ENCODE measurements at places on chromosomes 5 and 9.

- no peak for DNase-seq
These were observed 338 bp downstream of the ABHD17B start for GRCh38 chr9:71910650-71911060.

DNA sequence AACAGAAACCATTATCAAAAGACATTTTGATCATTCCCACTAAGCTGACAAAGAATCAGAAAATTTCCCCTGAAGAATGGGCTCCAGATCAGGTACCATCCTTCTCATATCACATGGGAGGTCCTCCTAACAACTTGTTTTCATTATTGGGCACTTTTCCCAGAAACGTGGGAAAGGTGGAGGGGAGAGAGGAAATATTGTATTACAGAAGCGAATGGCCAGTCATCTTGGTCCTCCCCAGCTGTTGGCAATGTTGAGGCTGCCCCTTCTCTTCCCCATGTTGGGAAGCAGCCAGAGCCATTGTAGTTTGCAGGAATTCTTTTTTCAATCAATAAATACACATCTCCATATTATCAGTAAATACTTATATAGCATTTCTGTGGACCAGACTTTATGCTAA lies 126.2 kb upstream of the ZNF608 start:
- DNase-seq, result no peak

DNA sequence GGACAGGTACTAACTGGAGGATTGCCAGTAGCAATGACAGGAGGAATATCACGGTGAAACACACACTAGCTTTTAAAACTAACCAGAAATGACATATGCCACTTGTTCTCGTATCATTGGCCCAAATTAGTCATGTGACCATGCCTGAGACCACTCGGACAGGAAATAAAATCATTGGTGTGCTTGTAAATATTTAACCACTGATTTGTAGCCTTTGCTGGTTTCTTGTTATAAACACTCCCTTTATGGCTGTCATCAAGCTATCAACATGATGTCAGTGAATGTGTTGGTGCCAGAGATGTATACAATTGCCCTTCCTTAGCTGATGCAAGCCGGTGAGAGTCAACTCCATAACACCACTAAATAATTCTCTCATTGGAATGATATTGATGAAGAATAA lies 123.7 kb upstream of the ANKH start:
- DNase-seq, result no peak

GRCh38 chr5:77218263-77218662 lies 7.8 kb downstream of the PDE8B start:
- peak; percentile 3 for DNase-seq

DNA sequence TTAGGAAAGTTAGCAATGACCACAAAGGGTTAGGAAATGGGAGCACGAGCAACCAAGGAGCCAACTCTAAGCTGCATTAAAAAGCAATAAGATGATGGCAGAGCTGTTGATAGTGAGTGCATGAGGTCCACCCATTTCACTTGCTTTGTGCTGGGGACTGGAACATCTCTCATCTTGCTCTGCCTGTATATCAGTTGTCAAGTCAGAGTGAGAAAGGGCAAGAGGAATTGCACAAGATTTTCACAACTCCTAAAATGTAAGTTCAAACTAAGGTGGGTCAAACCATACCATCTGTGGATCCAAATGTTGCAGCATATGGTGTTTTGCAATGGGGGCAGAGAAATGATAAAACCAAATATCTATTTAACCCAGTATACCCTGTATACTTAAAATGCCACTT lies 2.8 kb upstream of the ESM1 start:
- DNase-seq, result no peak

GRCh38 chr9:37353791-37354190 lies 68.7 kb upstream of the GRHPR start:
- DNase-seq, result no peak

GRCh38 chr5:94551858-94552257 lies 66.5 kb downstream of the KIAA0825 start:
- no peak for DNase-seq

- DNase-seq, result no peak
These were observed 209.3 kb downstream of the DAB2IP start for GRCh38 chr9:121860744-121861143.

DNA sequence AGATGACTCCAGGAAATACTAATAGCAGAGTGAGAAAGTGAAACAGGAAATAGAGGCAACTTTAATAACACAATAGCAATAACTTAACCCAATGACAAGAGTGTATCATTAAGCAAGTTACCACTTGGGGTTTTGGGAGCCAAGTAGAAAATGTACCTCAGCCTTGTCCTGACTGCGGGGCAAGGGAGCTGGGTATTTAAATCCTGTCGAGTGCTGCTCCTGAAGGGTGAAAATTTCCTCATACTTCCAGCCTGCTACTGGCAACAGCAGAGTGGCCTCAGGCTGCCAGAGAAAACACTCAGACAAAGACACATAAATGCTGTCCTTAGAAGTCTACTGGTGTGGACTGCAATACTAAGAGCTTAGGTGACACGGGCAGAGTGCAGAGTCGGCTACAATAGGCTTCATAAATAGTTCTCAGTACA lies 112.5 kb upstream of the EMB start:
- no peak for DNase-seq

GRCh38 chr5:113546703-113547183 lies 33.2 kb downstream of the YTHDC2 start:
- DNase-seq, result no peak

- no peak for DNase-seq
These were observed 576.1 kb downstream of the CDH12 start for GRCh38 chr5:22277006-22277405.

DNA sequence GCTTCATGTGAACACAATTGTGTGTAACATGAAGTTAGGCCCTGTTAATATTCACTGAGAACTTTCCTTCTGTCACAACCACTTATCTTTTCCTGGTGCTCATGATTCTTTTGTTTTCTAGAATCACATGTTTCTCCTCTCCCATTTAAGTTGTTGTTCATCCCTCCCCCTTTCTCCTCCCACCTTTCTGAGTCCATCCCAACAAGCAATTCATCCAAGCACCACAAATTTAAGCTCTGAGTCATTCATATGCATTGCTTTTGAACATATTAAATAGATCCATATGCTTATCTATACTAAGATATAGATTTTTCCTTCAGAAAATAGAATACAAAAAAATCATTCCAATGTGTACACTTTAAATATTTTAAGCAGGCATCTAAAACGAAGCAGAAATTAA lies 75.2 kb upstream of the NFIB start:
- DNase-seq, result no peak

GRCh38 chr5:177538876-177539275 lies 15.5 kb downstream of the FAM193B start:
- DNase-seq, result no peak

GRCh38 chr9:76412638-76413037 lies 18.4 kb upstream of the RFK start:
- no peak for DNase-seq

- no peak for DNase-seq
These were observed 50.2 kb downstream of the TIMD4 start for GRCh38 chr5:156912869-156913268.

DNA sequence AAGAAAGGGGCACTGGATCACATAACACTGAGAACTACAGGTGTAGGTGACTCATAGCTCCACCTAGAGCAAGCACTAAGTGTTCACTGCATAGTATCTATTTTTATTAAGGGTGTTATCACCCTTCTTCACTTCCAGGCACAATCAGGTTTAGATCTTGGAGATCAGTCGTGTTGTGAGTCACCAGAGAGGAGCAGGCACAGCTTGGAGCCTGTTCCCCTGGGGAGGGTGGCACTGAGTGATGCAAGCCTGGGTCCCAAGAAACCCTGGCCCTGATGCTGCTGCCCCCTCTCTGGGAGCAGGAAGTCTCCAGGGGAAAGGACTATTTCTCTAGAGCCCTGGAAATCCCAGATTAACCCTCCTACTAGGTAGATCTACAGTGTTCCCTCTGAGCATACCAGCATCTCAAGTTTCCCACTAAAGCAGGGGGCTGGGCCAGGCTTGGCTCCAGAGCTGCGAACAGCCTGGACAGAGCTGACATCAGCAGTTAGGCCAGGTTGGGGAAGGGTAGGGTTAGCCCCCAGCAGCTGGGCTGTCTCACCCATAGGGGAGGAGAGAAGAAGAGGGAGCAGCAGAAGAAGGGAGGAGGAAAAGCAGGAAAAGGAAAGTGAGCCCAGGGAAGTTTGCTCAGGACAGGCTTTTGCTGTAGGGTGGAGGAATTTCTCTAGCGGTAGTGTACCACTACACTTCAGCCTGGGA lies 28.1 kb upstream of the SPINK4 start:
- DNase-seq, result no peak

- no peak for DNase-seq
These were observed 247.9 kb downstream of the BNC2 start for GRCh38 chr9:16622541-16622940.

DNA sequence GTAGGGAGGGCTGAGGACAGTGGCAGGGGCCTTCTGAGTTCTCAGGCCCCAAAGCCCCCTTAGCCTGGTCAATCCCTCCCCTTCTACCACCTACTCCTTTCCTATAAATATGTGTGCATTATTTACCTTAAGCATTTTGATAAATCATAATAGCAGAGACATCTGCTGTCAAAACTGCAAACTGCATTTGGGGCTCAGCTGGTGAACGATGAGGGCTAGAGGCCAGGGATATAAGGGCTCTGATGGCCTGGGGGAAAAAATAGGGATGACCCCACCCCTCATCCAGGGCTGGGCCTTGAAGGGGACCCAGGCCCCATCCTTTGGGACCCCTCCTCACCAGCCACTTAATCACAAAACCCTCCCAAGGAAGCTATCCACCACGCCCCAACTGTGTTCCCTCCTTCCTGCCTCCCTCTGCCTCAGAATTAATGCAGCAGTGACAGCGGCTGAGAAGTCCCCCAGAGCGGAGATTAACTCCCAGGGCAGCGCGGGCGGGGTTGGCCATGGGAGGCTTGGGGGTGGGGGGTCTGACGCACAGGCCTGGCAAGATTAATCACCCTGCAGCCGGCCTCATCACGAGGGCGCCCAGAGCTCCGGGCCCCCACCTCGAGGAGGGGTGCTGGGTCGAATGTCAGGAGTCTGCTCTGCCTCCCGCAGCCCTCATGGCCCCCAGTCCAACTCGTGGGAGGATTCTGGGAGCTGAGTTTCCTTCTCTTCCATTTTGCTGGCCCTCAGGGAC lies 42.1 kb downstream of the CXXC5 start:
- DNase-seq, result peak; percentile 69

DNA sequence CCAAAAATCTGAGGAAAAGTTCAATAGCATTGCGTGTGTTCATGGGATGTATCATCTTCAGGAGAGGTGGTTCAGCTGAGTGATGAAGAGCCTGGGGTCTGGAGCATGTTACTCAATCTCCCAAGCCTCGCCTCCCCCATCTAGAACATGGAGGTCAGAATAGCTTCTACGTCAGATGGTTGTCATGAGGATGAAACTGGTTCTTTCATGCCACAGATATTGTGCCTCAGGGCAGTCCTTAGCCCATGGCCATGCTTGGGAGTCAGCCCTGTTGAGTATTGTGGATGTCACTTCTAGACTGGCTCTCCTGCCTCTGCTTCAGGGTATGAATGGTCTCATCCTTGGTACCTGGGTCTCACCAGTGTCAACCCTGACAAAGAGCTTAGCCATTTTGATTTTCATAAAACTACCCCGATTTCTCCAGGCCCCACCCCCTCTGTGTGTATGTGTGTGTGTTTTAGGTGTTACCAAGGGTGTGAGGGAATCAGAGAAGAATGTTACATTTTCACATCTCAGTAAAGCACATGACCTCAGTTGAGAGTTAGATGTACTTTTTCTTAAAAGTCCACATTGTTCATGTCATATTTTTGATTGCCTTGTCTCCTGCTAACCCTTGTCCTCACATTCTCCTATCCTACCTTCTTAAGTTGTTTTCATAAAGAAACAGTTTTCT lies 97.8 kb upstream of the CD180 start:
- DNase-seq, result no peak

DNA sequence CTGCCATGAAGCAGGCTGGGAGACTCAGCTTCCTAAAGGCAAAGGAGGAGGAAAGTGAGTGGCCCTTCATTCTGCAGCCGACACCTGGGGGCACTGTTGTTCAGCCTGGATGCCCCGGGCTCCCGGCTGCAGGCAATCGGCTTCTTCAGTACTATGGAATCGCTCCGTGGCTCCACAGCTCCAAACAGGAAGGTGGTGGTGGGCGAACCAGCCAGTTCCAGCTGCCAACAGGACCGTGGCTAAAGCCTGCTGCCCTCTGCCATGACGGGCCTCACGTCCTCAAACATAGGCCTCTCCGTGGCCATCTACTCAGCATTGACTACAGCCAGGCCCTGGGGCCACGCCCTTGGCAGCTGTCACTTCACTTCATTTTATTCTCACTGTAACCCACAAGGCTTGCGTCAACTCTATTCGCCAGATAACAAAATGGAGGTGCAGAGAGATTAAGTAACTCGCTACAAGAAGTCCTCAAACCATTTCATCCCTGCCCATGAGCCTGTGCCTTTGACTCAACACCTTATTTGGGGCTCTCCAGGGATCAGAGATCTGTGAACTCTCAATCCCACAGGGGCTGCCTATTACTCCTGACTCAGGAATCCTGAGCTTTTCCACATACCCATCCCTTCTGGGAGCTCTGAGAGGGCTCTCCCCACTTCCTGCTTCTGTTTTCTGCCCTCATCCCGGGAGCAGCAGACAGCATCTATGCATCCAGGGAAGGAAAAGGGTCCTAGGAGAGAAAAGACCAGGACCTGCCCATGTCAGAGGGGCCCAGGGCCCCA lies 38.0 kb downstream of the PAX5 start:
- DNase-seq, result peak; percentile 57

DNA sequence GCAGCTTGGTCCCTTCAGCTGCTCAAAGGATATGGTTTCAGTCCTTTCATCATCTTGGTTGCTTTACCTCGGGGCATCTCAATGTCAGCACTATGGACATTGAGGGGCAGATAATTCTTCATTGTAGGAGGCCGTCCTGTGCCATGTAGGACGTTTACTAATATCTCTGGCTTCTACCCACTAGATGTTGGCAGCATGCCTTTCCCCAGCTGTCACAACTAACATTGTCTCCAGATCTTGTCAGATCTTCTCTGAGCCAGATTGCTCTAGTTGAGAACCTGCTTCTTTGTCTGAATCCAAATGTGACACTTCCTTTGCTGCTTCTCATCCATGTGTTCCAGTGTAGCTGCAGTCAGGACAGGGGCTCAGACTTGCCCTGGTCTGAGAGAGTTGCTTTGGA lies 10.3 kb downstream of the PTPA start:
- no peak for DNase-seq

GRCh38 chr5:120093178-120093577 lies 370.9 kb upstream of the PRR16 start:
- peak; percentile 1 for DNase-seq

DNA sequence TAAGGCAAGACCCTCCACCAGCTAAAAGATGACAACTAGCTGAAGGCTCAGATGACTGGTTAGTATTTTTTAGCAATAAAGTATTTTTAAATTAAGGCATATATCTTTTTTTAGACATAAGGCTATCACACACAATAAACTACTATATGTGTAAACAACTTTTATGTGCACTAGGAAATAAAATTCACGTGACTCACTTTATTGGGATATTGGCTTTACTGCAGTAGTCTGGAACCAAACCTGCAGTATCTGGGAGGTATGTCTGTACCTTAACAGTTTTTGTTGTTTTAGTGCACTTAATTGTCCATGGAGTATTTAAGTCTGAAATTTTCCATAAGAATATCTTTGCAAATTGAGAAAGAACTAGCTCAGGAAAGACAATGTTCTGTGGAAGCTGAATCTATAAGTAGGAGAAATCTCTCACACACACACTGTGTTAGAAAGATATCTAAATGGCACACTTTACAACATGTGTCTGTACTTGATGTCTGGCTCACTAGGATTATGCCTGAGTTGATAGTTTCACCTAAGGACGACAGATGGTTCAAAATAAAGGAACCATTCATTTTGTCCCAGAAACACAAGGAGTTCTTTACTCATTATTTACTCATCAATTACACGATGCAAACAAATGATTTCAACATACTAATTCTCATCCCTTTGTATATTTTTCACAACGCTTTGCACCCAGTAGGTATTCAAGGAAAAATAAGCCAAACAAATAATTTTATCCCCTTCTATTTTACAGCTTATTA lies 4.6 kb downstream of the RAPGEF6 start:
- no peak for DNase-seq
